ENCODE measurements at places on chromosomes 13 and 19. TPM values are rescaled to one million over a fixed set of nuclear protein-coding genes. Genes with fewer than 3 reads are reported as not detected.
A peak's percentile ranks its signal among the peaks of the same experiment; 100 is the strongest.

The FOSB gene
- 0.88 TPM for total RNA-seq

The ZNF544 gene
- 95.9 TPM for total RNA-seq

The ARHGAP35 gene
- 31.6 TPM for total RNA-seq

The DNAAF3 gene
- total RNA-seq, result 3.5 TPM

The IGFL1 gene
- total RNA-seq, result not detected

The CGB5 gene
- total RNA-seq, result not detected

The FGF21 gene
- total RNA-seq, result not detected

The C13orf42 gene
- total RNA-seq, result not detected

The MARK4 gene
- 65.3 TPM for total RNA-seq

The DPF1 gene
- total RNA-seq, result 7.8 TPM

The KBTBD6 gene
- 8.6 TPM for total RNA-seq

The ELL gene
- total RNA-seq, result 19.4 TPM

The ZNF554 gene
- 18.2 TPM for total RNA-seq

The PPM1N gene
- 2.9 TPM for total RNA-seq

The COQ8B gene
- total RNA-seq, result 82.5 TPM

GRCh38 chr13:108086678-108087077, 128.7 kb downstream of the LIG4 start:
- H3K4me1 ChIP-seq, result peaks cover 21% of the 10 kb centered on the region
- no peak for DNase-seq
- no peaks in the 10 kb centered on the region for H3K36me3 ChIP-seq
- H3K27ac ChIP-seq, result peak overlapping the region; percentile 87

- no peaks in the 10 kb centered on the region for H3K4me1 ChIP-seq
- no peak overlapping the region for H3K4me3 ChIP-seq
- no peak overlapping the region for H3K27ac ChIP-seq
- no peaks in the 10 kb centered on the region for H3K27me3 ChIP-seq
- no peak for DNase-seq
Observed at GRCh38 chr13:101527130-101527529, 74.7 kb downstream of the ITGBL1 start.

DNA sequence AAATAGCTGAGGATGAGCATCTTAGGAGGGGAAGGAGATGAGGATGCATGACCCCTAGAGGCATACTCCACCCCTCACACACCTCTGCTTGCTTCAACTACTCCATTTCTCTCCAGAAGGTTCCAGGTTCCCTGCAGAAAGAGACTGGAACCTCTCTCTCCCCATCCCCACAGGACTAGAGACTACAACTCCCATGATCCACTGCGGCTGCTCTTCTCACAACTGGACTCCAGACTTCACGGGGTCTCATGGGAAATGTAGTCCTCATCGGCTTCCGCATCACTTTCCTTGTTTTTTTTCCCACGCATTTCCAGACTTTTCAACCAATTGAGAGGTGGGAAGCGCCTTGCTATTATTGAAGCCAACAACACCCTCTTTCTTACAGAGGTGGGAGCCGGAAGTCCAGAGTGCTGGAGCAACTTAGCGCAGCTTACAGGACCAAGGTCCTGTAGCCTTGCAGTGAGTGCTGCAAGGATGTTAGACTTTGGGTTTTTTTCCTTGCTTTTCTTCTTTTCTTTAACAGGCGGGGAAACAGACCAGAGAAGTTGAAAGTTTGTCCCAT, 13.9 kb upstream of the CACNG6 start:
- H3K4me1 ChIP-seq, result peaks cover 5% of the 10 kb centered on the region
- peak overlapping the region; percentile 61 for H3K27ac ChIP-seq
- H3K27me3 ChIP-seq, result no peaks in the 10 kb centered on the region
- peak overlapping the region; percentile 37 for H3K4me3 ChIP-seq

GRCh38 chr13:75258159-75258782, 223.7 kb downstream of the TBC1D4 start:
- H3K27me3 ChIP-seq, result no peaks in the 10 kb centered on the region
- H3K27ac ChIP-seq, result no peak overlapping the region
- no peak overlapping the region for H3K4me3 ChIP-seq
- H3K36me3 ChIP-seq, result no peaks in the 10 kb centered on the region
- peak; percentile 54 for DNase-seq
- H3K4me1 ChIP-seq, result no peaks in the 10 kb centered on the region

DNA sequence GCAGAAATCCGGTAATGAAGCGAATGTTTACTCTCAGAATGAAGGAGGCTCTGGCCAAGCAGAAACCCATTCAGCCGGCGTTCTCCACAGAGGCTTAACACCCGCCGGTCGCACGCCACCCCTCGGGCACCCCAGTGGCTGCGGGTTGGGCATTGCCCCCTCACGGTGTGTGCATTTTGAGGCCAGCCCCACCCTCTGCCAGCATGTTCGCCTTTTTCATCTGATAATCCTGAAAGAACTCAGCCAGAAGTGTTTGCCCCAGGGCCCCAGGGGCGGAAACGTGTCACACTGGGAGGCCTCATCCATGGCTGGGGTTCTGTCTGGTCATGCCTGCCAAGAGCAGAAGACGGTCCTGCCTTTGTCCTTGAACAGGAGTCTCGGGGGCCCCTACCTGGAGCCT, 34.2 kb downstream of the COMP start:
- no peaks in the 10 kb centered on the region for H3K27me3 ChIP-seq
- no peak for DNase-seq
- H3K36me3 ChIP-seq, result peaks cover 5% of the 10 kb centered on the region
- H3K27ac ChIP-seq, result no peak overlapping the region
- H3K4me1 ChIP-seq, result no peaks in the 10 kb centered on the region

DNA sequence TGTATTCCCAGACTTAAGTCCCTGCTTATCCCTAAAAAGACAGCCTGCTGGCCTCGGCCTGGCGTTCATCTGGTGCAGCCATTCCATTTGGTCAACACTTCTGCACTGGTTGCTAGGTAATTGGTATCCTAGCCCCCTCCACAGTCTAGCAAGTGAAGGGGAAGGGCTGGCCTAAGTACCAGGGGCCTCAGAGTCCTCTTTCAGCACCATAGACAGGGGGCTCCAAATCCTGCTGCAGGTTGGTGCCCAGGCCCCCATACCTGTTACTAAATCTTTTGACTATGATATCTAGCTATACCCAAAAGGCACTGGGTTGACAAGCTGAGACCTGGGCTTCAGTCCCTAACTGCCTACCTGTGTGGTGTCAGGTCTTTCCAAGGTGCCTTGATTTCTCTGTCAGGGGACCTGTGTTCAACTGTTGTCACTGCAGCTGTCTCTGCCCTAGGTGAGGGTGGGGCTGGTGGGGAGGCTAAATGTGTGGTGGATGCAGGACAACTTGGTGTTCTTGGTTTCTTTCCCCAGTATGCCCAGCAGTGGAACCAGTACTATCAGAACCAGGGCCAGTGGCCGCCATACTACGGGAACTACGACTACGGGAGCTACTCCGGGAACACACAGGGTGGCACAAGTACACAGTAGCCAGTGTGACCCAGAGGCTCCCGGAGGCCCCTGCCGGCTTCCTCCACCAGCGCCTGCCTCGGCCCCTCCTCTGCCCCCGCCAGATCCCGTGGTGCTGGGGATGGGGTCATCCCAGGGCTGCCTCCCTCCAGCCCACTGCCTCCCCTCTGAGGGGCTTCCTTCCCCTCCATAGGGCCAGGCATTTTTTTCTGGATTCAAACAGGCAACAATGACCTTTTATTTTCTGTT, 3.8 kb upstream of the CCDC97 start:
- H3K4me1 ChIP-seq, result peaks cover 9% of the 10 kb centered on the region
- no peak for DNase-seq
- H3K36me3 ChIP-seq, result peaks cover 54% of the 10 kb centered on the region

GRCh38 chr13:39107561-39107960, 69.3 kb downstream of the NHLRC3 start:
- no peak overlapping the region for H3K27ac ChIP-seq
- H3K27me3 ChIP-seq, result no peaks in the 10 kb centered on the region
- no peak overlapping the region for H3K4me3 ChIP-seq
- no peaks in the 10 kb centered on the region for H3K36me3 ChIP-seq
- DNase-seq, result no peak

DNA sequence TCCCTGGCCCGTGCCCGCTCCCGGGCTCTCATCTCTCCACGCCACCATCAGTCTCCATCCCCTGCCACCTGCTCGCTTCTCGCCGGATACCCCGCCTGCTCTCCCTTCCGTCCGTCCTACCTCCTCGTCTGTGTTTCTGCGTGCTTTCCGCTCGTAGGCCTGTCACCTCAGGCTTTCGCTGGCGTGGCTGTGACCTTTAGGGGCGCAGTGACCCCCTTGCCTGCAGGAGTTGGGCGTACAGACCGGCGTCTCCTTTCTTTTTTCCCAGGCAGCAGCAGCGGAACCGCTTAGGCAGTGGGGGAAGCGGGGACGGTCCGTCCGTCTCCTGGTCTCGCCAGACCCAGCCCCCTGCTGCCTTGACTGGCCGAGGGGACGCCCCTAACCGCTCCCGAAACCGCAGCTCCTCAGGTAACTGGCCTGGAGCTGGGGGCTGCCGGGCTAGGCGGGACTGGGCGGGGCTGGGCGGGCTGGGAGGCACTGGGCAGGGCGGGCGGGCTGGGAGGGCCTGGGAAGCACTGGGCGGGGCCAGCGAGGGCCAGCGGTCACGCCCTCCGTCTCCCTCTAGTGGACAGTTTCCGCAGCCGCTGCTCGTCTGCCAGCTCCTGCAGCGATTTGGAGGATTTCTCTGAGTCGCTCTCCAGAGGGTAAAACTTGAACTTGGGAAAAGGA, 6.3 kb downstream of the PGLYRP1 start:
- DNase-seq, result peak; percentile 92
- H3K27ac ChIP-seq, result no peak overlapping the region
- peaks cover 36% of the 10 kb centered on the region for H3K27me3 ChIP-seq
- H3K4me3 ChIP-seq, result peak overlapping the region; percentile 50

GRCh38 chr13:25864116-25864515, 187.7 kb downstream of the SHISA2 start:
- DNase-seq, result no peak
- no peaks in the 10 kb centered on the region for H3K27me3 ChIP-seq
- no peaks in the 10 kb centered on the region for H3K36me3 ChIP-seq
- H3K4me1 ChIP-seq, result no peaks in the 10 kb centered on the region
- H3K27ac ChIP-seq, result no peak overlapping the region

- no peaks in the 10 kb centered on the region for H3K27me3 ChIP-seq
- peak; percentile 20 for DNase-seq
- no peak overlapping the region for H3K4me3 ChIP-seq
Observed at GRCh38 chr13:33554919-33555791, 262.8 kb upstream of the RFC3 start.

DNA sequence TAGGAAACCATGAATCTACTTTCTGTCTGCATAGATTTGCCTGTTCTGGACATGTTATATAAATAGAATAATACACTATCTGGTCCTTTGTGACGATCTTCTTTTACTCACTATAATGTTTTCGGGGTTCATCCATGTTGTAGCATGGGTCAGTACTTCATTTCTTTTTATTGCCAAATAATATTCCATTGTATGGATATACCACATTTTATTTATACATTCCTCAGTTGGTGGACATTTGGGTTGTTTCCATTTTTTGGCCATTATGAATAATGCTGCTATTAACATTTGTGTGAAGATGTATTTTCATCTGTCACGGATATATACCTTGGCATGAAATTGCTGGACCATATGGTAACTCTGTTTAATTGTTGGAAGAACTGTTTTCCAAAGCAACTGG, 6.8 kb downstream of the BIVM start:
- no peak overlapping the region for H3K27ac ChIP-seq
- DNase-seq, result no peak
- no peaks in the 10 kb centered on the region for H3K27me3 ChIP-seq
- H3K4me3 ChIP-seq, result no peak overlapping the region

DNA sequence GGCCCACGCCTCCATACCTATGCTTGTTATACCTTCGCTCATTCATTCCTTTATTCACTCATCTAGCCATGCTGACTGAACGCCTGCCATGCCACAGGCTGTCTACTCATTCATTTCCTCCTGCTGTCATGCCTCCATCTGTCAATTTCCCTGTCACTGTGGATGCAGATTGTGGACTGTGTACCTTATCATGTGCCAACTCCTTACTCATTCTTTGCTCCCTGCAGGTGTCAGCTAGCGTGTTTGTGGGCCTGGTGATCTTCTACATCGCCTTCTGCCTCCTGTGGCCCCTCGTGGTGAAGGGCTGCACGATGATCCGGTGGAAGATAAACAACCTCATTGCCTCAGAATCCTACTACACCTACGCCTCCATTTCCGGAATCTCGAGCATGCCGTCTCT, 4.1 kb upstream of the PSMD8 start:
- no peak overlapping the region for H3K27ac ChIP-seq
- H3K36me3 ChIP-seq, result no peaks in the 10 kb centered on the region
- no peak for DNase-seq
- H3K4me1 ChIP-seq, result no peaks in the 10 kb centered on the region
- H3K4me3 ChIP-seq, result no peak overlapping the region

DNA sequence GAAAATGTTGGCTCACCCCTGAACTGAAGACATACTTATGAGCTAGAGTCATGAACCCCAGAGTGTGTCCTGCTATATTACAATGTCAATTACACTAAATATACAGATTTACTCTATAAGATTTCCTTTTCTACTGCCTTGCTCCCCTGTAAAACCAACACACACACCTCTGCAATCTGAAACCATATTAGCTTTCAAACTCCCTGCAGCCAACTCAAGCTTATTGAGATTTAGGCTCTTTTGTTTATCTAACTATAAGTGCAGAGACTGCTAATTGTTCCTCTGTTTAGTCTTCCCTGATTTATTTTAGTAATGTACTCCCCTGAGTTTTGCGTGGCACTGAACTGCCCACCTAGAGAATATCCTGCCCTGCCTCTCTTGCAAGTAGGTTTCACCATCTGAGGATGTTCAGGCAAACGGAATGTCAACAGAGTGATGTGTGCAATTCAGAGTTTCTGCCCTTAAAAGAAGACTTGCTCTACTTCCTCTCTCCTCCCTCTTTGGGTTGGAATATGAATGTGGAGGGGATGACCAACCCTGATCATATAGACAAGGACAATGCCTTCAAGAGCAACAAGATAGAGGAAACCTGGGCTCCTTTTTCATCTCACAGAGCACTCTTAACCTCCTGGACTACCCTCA, 22.3 kb downstream of the FAM216B start:
- H3K27me3 ChIP-seq, result no peaks in the 10 kb centered on the region
- no peak overlapping the region for H3K4me3 ChIP-seq
- no peaks in the 10 kb centered on the region for H3K36me3 ChIP-seq
- no peaks in the 10 kb centered on the region for H3K4me1 ChIP-seq

DNA sequence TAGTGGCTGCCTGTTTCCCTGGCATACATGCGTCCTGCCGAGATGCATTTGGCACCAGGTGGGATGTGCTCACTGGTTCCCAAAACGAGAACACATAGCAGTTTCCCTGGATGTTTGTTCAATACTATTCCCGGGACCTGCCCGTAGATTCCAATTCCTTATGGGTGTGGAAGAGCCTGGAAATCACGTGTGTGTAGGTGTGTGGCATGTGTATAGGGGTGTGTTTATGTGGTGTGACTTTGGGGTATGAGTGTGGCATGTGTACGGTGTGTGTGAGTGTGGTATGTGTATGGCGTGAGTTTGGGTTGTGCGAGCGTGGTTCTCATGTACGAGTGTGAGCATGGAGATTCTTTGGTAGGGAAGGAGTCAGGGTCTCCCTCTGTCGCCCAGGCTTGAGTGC, 2.9 kb upstream of the F7 start:
- no peak overlapping the region for H3K27ac ChIP-seq
- H3K36me3 ChIP-seq, result no peaks in the 10 kb centered on the region
- DNase-seq, result no peak
- H3K4me1 ChIP-seq, result no peaks in the 10 kb centered on the region

- H3K27ac ChIP-seq, result no peak within 1 kb of the TSS
- H3K4me3 ChIP-seq, result no peak within 1 kb of the TSS
- H3K27me3 ChIP-seq, result no peaks in the 10 kb centered on the region
- H3K4me1 ChIP-seq, result no peaks in the 10 kb centered on the region
- H3K36me3 ChIP-seq, result no peaks in the 10 kb centered on the region
Observed at GRCh38 chr19:3771906-3772455, at the start of gene RAX2. RAX2 (minus strand) TSS chr19:3772228; CDS start chr19:3771742, 486 bp downstream.
